ENCODE measurements at places on chromosomes 2 and 18.

DNA sequence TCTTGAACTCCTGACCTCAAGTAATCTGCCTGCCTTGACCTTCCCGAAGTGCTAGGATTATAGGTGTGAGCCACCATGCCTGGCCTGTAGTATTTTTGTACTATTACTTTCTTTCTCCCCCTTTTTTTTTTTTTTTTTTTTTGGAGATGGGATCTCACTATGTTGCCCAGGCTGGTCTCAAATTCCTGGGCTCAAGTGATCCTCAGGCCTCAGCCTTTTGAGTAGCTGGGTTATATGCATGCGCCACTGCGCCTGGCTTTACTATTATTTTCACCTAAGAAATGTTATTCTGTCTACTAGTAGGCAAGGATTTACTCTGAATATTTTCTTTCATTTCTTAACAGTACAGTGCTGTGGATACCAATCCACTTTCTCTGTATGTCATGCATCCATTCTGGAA is 17.4 kb upstream of the ADGRF3 start:
- DNase-seq = no peak

- DNase-seq = no peak
These were observed 47.2 kb downstream of the VIL1 start for GRCh38 chr2:218465987-218466633.

- DNase-seq = no peak
These were observed 96.3 kb upstream of the B3GNT2 start for GRCh38 chr2:62099523-62100175.

- DNase-seq = no peak
These were observed 180.9 kb downstream of the ZBTB7C start for GRCh38 chr18:48228301-48228715.

- no peak for DNase-seq
These were observed 453.8 kb downstream of the CDH2 start for GRCh38 chr18:27723168-27723567.

DNA sequence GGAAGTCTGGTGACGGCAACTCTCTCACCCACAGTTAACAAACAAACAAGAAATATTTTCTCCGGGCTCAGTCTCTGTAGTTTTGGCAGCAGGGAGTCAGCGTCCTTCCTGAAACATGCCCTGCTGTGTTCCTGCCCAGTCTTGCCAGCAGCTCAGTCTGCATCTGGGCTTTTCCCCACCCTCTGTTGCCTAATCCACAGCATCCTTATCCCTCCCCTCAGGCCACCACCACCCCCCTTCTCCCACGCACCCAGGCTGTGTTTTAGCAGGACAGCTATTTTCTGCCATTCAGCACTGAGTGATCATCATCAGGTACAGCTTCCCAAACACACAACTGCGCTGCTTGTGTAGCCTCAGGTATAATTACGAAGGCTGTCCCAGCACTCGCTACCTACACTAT is 168.2 kb downstream of the DPP10 start:
- no peak for DNase-seq

DNA sequence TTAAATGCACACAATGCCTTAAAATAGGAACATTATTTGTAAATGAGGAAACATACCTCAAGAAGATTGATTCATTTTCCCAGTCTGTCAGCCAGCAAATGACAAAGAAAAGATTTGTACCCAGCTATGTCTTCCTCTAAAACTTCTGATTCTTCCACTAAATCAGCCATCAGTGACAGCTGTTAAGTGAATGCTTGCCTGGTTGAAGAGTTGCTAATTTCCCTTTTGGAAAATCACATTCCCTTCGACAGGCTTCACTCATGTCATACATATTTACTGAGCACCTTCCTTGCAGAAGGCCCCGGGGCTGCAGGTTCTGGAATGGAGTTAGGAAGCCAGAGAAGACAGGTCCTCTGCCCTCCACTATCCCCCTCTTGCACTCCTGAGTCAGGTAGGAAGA is 112.0 kb upstream of the SLC66A3 start:
- no peak for DNase-seq

- DNase-seq = no peak
These were observed 20.6 kb downstream of the SMAD7 start for GRCh38 chr18:48929941-48930713.

DNA sequence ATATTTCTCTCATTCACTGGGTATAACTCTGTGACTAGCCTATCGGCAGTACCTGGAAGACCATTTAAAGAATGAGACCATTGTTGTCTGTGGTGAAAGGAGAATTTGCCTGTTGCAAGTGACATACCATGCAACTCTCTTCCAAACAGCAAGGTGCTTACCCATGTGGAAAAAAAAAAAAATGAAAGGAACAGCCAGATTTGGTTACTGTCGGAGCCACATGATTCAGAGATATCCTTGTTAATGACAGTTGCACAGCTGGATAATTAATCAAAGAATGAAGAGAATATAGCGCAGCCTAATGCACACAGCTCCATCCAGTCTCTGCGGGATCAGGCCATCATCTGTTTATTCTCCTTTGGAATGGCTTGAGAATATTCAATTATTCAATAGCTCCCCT is 141.8 kb downstream of the HRH4 start:
- no peak for DNase-seq

DNA sequence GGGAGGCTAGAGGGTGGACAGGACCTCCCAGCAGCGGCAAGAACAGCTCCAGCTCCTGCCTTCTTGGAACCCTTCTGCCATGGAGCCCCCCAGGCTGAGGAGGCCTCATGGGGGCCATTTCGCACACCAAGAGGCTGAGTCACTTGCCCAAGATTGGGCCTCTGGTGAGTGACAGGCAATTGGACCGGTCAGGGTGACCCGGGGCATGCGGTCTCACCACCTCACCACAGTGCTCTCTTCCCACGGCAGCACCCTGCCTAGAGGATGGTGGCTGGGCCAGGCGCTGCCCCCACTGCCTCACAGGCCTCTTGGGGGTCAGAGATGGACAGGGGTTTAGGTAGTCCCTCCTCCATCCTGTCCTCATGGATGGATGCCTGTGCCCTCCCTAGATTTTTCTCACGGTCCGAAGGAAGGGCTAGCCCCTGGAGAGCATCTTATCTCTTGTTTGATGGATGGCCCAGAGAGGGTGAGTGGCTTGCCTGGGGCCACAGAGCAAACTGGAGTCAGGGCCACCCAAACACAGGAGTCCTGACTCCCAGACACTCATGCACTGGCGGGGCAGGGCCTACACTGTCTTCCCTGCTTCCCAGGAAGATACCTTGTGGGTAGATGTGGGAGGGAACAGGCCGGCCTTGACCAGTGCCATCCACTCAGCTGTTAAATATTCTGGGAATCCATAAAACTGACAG is 119.2 kb downstream of the INHBB start:
- no peak for DNase-seq

DNA sequence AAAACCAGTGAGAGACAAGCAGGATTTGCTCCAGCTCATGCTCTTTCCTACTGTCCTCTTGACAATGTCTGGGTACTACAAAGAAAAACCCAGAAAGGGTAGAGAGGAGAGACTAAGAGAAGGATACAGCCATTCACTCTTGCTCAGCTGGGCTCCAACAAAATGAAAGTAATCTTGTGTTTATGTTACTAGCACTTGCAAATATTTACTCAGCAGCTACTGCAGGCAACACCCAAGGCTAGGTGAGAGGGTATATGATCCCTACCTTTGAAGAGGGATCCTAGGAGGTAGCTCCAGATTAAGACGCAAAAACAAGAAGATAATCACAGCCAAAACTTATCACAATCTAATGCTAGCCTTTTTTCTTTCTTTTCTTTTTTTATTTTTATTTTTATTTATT is 329.6 kb upstream of the ACVR2A start:
- DNase-seq = no peak

DNA sequence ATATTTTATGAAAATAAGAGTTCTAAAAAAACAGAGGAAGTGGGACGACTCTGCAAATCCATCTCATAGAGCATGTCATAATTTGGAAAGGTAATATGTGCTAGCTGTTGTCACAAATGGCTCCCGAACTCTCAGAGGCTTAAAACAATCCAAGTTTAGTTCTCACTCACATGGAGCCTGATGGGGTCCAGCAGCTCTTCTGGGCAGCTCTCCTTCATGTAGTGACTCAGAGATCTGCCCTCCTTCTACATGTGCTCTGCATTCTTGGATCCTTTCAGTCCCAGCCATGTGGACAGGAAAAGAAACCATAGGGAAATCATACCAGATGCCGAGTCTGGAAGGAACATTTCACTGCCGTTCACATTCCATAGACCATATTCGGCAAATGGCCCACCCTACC is 180.1 kb upstream of the APCDD1 start:
- no peak for DNase-seq

- no peak for DNase-seq
These were observed 27.5 kb upstream of the REEP1 start for GRCh38 chr2:86364894-86365293.

- no peak for DNase-seq
These were observed 1034.9 kb upstream of the FANCL start for GRCh38 chr2:59276033-59276432.

DNA sequence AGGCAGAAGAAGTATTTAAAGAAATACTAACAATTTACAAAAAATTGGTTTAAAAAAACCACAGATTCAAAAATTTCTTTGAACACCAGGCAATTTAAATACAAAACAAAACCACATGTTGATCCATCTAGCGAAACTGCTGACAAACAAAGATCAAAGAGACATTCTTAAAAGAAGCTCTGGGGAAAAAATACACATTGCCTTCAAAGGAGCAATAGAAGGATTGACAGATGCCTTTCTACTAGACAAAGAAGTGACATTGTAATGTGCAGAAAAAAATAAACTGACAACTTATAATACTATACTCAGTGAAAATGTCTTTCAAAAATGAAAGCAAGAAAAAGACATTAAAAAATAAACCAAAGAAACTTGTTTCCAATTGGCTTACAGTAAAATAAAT is 12.6 kb upstream of the EIF2AK3 start:
- no peak for DNase-seq

- no peak for DNase-seq
These were observed 2.1 kb downstream of the CERS6 start for GRCh38 chr2:168458139-168458538.

DNA sequence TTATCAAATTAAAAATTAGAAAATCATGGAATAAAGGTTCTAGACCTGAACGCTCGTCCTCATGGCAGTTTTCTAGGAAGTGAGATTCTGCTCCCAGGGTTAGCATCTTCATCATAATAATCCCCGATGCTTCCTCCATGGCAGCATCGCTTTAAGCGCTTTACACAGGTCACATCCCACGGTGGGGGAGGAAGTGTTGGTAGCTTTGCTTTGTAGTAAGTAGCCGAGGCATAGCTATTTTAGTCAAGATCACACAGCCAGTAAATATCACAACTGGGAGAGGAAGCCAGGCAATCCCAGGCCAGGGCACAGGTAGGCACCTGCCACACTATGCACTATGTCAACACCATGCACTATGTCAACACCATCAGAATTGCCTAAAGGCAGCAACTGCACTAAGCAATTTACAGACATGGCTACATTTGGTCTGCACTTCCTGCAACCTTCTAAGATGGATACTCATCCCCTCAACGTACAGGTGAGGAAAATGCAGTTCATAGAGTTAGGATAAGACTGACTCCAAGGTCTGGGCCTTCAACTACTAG is 205.5 kb downstream of the FBXO15 start:
- DNase-seq = no peak

- no peak for DNase-seq
These were observed 821.4 kb downstream of the RNF144A start for GRCh38 chr2:7738596-7738995.

DNA sequence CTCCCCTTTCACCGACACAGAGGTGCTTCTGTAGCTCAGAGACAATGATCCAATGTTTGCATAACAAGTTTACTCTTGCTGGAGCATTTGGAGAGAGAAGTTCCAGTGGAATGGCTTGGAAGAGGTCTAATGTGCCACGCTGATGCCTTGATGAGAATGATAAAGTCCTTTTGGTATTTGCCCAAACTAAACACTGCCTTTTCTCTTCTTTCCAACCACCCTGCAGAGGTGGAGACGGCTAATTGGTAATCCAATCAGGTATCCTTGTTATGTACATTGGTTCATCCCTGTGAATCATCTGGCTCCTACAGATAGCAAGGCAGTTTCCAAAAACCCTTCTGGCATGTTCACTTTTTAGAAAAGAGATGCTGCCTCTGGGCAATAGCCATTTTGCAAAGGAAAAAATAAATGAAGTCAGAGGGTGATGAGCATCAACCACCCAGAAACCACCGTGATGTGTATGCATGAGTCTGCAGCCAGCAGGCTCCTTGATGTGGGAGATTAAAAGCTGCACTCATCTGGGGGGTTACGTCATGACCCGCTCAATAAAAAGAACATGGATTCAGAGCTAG is 40.6 kb downstream of the KIAA2012 start:
- no peak for DNase-seq

- no peak for DNase-seq
These were observed 252.2 kb downstream of the KLHL29 start for GRCh38 chr2:23637011-23637778.

DNA sequence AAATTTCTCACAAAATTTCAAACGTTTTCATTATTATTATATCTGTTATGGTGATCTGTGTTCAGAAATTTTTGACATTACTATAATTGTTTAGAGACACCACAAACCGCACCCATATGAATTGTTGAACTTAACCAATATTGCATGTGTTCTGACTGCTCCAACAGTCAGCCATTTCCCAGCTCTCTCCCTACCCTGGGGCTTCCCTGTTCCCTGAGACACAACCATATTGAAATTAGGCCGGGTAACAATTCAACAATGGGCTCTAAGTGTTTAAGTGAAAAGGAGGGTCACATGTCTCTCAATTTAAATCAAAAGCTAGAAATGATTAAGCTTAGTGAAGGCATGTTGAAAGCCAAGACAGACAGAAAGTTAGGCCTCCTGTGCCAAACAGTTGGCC is 424.0 kb downstream of the DSC3 start:
- DNase-seq = no peak

DNA sequence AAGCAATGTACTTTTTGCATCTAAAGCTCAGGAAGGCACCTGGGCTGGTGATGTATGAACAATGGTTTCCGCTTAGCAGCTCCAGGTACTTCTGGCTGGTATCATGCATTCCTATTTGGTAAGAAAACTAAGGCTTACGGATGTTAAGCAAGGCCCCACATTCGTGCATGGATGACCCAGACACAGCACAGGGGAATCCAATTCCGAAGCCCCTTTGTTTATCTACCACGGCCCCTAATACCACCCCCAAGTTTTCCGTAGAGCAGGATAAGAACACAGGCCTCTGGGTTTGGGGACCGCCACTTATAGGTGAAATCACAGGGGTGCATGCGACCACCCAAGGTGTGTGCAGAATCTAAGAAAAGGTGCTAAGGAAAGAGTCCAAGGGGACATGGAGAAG is 192.1 kb upstream of the ID2 start:
- no peak for DNase-seq

DNA sequence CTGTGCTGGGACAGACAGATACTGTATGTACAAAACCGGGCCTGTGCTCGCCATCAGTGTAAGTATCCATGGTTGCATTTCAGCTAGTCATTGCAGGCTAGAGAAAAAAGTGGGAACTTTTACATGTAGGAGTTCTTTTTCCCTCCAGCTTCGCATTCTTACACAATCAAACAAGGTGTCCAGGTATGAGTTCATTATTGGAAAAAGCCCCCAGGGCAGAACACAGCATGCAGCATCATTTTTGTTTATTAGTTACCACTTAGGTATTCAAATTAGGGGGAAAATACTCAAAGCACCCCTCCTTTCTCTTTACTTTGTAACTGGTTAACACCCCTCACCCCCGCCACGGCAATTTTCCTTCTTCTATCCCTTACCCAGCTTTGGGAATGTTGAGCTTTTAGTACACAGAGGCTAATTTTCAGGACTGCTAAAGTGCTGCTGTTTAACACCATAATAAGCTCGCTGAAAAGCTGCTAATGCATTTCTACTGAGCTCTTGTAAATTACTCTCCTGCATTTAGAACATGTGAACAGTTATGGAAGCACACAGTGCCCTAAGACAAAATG is 13.6 kb downstream of the UPP2 start:
- DNase-seq = no peak

- no peak for DNase-seq
These were observed 56.4 kb downstream of the NPAS2 start for GRCh38 chr2:100876231-100876860.

Measured in HL-60 (cell line).